ENCODE measurements at places on chromosomes 16 and 17.

DNA sequence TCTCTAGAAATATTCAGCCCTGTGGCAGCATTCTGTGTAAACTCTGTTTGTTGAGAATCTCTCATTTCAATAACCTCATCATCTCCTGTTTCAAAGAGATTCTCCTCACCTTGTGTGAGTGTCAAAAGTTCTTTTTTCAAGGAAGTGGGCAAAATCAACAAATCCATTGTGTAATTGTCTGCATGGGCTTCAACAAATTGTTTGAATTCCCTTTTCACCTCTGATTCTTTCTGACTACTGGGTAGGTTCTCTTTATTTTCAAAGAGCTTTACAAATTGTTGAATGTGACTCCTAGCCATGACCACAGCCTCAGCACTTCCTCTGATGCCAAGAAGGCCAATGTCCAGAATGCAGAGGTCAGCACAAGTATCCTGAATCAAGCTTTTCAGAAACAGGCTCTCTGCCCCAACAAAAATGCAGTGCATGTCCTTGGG, 48.0 kb downstream of the N4BP1 start:
- H3K27ac ChIP-seq = peak overlapping the region; percentile 55
- H3K4me1 ChIP-seq = peaks cover 23% of the 10 kb centered on the region
- H3K27me3 ChIP-seq = no peaks in the 10 kb centered on the region
- no peak for DNase-seq

DNA sequence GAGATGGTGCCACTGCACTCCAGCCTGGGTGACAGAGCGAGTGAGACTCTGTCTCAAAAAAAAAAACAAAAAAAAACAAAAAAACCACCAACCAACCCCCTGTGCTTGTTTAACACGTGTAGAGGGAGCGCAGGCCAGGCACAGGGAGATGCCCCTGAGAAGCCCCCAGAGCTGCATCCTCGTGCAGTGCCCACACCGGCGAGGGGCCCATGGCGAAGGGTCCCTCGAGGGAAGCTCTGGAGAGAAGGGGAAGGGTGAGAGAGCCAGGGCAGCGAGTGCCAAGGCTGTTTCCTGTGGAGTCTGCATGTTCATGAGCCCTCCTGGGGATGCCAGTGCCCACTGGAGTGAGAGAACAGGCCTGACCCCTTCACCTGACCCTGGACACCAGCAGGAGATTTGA, 47.8 kb upstream of the GSE1 start:
- H3K27ac ChIP-seq = no peak overlapping the region
- H3K27me3 ChIP-seq = no peaks in the 10 kb centered on the region
- peak; percentile 65 for DNase-seq
- H3K4me3 ChIP-seq = no peak overlapping the region
- H3K4me1 ChIP-seq = peaks cover 95% of the 10 kb centered on the region
- no peaks in the 10 kb centered on the region for H3K36me3 ChIP-seq

GRCh38 chr17:16439303-16439791, 24.0 kb downstream of the TRPV2 start:
- peaks cover 24% of the 10 kb centered on the region for H3K4me1 ChIP-seq
- no peaks in the 10 kb centered on the region for H3K27me3 ChIP-seq
- peak overlapping the region; percentile 98 for H3K4me3 ChIP-seq
- peak overlapping the region; percentile 92 for H3K27ac ChIP-seq
- no peak for DNase-seq
- peaks cover 43% of the 10 kb centered on the region for H3K36me3 ChIP-seq

DNA sequence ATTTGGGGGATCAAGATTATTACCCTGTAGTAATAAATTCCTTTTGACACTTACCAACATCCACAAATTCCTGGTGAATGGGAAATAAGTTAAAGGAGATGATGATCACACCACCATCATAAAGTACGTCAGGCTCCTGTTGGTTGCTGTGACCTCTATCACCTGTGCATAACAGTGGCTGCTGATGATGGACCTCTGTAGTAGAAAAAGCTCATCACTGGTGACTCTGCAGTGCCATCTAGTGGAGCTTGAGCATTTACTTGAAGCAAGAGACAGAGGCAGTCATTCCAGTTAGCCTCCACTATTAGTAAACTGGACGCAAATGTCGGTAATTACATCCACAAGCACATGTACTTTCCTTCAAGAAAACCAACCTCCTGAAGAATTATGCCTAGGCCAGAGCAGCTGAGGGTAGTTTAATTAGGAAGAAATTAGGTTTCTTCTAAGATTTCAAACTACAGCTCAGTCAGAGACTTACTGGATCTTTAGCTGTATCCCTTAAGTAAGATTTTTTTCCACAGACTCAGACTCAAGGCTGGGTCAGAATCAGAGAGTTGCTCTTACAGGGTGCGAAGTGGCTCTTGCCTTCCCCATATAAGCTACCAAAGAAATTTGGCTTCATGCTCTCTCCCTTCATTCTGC, 39.3 kb downstream of the CYB561 start:
- H3K4me3 ChIP-seq = no peak overlapping the region
- no peaks in the 10 kb centered on the region for H3K27me3 ChIP-seq
- no peak for DNase-seq
- H3K27ac ChIP-seq = no peak overlapping the region

DNA sequence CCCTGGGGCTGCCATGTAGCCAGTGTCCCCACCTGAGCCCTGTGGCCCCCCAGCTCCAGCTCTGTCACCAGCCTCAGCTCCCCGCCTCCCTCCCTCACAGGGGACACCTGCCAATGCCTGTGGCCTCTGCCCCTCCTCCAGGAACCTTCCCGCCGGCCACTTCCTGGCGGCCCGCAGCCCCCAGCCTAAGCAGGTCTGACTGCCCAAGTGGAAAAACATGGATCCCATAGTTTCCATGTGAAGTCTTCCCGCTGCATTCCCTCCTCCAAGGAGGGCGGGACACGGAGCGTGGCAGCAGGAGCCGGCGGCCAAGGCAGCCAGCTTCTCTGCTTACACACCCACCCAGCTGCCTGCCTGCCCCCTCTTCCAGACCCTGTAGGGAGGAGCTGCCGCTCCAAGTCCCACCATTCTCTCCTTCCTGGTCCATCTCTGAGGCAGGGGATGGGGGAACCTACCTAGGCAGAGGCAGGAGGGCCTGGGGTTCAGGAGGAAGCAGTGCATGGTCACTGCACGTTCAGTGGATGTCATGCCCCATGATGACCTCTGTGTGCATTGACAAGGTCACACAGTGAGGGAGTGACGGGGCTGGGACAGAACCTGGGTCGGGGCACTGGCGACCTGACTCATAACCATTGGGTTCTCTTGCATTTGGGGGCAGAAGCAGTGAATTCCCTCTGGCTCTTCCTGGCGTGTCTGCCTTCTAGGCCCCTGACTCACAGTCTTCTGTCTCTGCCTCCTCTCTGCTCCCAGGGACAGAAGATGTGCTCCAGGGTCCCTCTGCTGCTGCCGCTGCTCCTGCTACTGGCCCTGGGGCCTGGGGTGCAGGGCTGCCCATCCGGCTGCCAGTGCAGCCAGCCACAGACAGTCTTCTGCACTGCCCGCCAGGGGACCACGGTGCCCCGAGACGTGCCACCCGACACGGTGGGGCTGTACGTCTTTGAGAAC, 8.7 kb downstream of the VASN start:
- peaks cover 16% of the 10 kb centered on the region for H3K4me1 ChIP-seq
- H3K4me3 ChIP-seq = no peak overlapping the region
- H3K36me3 ChIP-seq = peaks cover 81% of the 10 kb centered on the region
- no peaks in the 10 kb centered on the region for H3K27me3 ChIP-seq
- H3K27ac ChIP-seq = no peak overlapping the region
- no peak for DNase-seq

DNA sequence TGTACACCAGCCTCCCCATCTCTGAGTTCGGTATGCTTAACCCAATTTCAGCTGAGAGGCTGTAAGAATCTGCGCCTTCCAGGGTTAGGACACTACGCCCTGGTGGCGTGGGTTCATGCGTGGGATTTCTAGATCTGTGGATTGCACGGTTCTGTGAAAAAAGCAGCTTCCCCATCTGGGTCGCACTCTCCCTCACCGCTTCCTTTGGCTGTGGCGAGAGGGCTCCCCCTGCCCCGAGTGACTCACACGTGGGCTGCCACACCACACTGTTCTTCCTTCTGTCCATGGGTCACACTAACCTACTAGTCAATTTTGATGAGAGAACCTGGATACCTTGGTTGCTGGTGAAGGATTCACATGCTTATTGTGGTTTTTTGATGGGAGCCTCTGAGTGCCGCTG, 256.0 kb upstream of the MAF start:
- no peak overlapping the region for H3K4me3 ChIP-seq
- no peaks in the 10 kb centered on the region for H3K4me1 ChIP-seq
- H3K27me3 ChIP-seq = no peaks in the 10 kb centered on the region
- H3K36me3 ChIP-seq = no peaks in the 10 kb centered on the region

- H3K27me3 ChIP-seq = peaks cover 2% of the 10 kb centered on the region
- no peak overlapping the region for H3K27ac ChIP-seq
- H3K4me1 ChIP-seq = no peaks in the 10 kb centered on the region
Observed at GRCh38 chr16:9033125-9033830, 58.2 kb upstream of the HAPSTR1 start.

GRCh38 chr17:75338335-75338734, 49.1 kb upstream of the SLC25A19 start:
- H3K27me3 ChIP-seq = no peaks in the 10 kb centered on the region
- H3K27ac ChIP-seq = no peak overlapping the region
- no peak for DNase-seq

DNA sequence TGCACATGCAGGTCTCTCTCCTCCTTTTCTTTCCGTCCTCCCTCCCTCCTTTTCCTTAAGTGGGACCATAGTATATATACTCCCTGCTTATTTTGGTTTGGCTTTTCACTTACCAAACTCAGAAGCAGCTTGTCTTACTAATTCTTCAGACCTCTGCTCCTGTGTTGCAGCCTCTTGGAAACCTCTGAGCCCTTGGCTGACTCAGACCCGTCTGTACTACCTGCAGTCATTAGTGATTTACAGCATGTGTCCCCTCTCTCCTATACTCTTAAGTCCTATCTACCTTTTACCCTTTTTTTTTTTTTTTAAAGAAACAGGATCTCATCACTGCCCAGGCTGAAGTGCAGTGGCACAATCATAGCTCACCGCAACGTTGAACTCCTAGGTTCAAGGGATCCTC, 207.0 kb downstream of the STX8 start:
- H3K4me3 ChIP-seq = no peak overlapping the region
- no peaks in the 10 kb centered on the region for H3K36me3 ChIP-seq
- peaks cover 13% of the 10 kb centered on the region for H3K4me1 ChIP-seq
- DNase-seq = no peak
